AG04449 (cell line): ENCODE measurements at places on chromosomes 4 and X.

DNA sequence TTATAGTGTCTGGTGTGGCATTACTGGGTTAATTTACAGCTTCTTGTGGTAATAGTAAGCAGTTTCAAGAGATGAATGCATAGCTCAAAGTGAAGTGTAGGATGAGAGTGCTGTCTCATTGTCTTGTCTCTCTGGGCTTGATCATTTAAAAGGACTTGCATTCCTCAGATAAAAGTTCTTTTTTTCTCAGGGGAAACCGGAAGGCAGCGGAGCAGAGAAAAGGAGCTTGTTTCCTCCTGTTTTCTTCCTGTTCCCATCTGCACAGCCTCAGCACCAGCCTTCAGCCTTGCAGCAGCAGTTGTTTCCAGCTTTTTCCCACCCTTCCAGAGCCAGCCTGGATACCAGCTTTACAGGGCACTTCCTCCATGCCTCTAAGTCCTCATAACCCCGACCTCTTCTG is 61.4 kb upstream of the LGI2 start:
- DNase-seq = no peak

DNA sequence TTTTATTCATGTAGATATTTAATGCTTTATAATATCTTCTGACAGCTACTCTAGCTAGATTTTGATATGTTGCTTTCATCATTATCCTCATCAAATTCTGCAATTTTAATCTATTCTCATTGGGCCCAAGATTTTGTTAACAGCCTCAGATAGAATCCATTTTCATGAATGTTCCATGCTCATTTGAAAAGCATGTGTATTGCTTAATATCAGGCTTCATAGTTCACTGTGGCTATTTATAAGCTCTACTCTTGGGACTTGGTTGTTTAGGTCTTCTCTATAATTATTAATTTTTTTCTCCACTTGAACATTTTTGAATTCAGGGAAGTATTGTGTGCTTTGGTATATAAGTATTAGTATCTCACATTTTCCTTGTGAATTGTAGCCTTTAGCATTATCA is 41.8 kb downstream of the RAB40A start:
- DNase-seq = no peak

DNA sequence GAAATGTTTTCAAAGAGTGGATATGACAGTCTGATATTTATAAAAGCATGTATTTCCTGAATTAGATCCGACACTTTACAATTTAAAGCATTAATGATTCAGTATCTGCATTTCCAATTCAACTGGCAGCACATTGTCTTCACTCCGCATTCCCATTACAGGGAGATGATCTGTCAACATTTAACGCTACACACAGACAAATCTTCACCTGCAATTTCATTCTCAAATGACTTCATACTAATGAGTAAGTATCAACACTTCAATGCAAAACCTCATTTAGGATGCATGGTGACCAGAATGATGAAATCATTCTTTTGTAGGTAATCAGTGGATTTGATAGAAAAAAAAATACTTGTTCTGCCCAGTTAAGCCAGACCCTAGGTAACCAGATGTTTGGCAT is 749.6 kb downstream of the CENPC start:
- no peak for DNase-seq

GRCh38 chr4:41752081-41752836 is 3.7 kb upstream of the PHOX2B start:
- no peak for DNase-seq

GRCh38 chrX:31423609-31424189 is 351.9 kb upstream of the FTHL17 start:
- no peak for DNase-seq

- DNase-seq = no peak
These were observed 17.1 kb upstream of the BEX4 start for GRCh38 chrX:103197721-103198306.

- DNase-seq = no peak
These were observed 39.7 kb downstream of the TRIM61 start for GRCh38 chr4:164937576-164938270.

DNA sequence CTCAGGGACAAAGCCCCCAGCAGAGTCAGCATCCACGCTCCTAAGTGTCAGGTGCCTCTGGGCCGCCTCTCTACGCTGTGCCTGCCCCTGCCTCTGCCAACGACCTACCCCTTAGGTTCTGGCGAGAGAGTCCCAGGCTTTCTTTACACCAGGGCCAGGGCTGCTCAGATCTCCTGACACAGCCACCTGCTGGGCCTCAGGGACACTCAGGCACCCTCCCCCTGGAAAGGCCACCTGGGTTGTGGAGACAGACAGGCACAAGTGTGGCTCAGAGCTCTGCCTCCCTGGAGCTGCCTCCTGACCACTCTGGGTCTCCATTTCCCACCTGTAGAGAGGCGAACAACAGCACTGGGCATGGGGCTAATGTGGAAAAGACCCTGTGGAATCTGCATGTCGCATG is 90.0 kb upstream of the ADRA2C start:
- DNase-seq = no peak

DNA sequence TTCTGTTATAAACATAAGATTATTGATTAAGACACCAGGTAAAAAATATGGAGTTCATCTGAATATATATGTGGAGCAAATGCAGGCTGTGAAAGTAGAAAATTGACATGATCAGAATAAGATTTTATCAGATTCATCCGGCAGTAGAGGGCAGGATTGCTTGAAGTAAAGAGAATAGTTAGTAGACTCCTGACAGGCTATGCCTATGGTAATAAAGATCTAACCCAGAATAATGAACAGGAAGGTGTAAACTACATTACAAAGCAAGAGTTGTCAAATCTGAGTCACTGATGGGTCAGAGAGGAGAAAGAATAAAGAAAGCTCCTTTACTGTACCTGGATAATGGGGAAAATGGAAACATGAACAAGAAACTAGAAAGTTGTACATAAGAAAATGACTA is 20.8 kb upstream of the TMEM184C start:
- DNase-seq = no peak

- no peak for DNase-seq
These were observed 95.6 kb upstream of the PCDH18 start for GRCh38 chr4:137627739-137628460.

GRCh38 chrX:39472161-39472560 is 625.6 kb downstream of the BCOR start:
- no peak for DNase-seq

DNA sequence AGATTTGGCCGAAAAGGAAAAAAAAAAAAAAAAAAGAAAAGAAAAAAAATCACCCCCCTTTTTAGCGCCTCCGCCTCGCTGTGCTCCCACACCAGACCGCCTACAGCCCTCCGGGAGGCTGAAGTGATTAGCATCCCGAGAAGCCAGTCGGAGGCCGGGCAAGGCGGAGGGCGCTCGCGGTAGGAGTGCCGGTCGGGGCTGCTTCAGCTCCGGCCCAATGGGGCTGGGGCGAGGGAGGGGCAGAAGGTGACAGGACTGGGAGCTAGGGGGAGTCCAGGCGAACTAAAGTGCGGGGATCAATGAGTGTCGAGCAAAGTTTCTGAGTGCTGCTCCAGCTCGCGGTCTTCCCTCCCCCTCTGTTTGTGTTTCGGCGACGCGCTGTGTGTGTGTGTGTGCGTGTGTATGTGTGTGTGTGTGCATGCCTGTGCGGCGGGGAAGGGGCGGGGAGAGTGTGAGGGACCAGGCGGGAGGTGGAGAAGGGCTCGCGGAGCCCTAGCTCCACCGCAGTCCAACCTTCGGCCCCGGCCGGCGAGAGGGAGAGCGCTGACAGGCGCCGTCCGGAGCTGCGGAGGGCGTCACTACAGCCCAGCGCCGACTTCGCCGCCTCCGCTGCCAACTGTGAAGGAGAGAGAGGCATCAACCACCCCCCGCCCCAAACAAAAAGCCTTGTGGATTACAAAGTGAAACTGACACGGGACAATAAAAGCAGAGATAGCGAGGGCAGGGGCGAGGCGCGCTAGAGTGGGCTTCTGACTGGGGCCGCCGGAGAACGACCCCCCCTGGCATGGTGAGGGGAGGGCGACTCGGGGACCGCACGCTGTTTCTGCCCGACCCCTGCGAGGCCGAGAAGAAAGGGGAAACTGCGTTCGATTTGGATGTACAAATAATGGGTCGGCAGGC is at the start of gene FAT4:
Gene FAT4 (plus strand): TSS at position 280 of the 900 bp plus-strand sequence. CDS start 1,457 bp downstream, outside the sequence.
- DNase-seq = peak; percentile 90

DNA sequence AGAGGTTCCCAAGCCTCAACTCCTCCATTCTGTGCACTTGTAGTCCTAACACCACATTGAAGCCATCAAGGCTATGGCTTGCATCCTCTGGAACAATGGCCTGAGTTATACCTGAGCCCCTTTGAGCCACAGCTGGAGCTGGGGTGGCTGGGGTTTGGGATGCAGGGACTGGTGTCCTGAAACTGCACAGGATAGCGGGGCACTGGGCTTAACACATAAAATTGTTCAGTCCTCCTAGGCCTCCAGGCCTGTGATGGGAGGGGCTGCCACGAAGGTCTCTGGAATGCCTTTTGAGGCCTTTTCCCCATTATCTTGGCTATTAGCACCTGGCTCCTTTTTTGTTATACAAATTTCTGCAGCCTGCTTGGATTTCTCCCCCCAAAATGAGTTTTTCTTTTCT is 35.5 kb downstream of the CFAP299 start:
- DNase-seq = no peak

DNA sequence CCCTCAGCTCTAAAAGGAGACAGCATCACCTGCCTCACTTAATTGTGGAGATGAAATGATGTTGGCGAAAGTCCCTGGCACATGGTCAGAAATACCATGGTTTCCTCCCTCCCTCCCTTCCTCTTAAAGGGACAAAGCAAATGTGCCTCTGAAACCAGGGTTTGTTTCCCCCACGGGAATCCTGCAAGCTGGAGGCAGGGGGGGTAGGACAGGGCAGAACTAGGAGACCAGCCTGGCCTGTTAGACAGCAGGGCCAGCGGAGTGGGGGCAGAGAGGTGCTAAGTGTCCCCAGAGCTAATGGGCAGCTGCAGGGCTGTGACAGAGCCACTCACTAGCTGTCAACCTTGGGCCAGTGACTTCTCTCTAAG is 5.7 kb downstream of the RTL5 start:
- DNase-seq = no peak

DNA sequence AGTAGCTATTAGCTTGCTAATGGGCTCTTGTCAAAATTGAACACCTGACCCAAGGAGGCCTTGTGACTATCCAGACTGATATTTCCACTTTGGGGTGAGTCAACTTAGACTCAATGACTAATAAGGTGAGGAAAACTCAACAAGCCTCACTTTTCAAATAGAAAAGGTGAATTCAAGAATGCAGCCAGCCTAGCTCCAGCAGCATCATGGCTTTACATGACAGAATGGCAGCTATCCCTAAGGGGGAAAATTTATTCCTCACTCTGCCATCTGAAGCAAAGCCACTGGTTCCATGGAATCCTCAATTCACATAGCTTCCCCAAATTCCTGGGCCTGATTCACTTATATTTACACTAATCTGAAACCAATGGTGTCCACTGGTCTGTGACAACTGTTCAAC is 29.1 kb upstream of the RAB9B start:
- no peak for DNase-seq

- no peak for DNase-seq
These were observed 19.6 kb downstream of the VBP1 start for GRCh38 chrX:155235891-155236290.

GRCh38 chr4:166734797-166735196 is 499.5 kb downstream of the SPOCK3 start:
- no peak for DNase-seq

- DNase-seq = no peak
These were observed 31.9 kb downstream of the DTHD1 start for GRCh38 chr4:36313301-36313700.

GRCh38 chr4:98786866-98787265 is 128.5 kb upstream of the TSPAN5 start:
- DNase-seq = no peak

GRCh38 chrX:54708404-54708803 is 89.7 kb downstream of the ITIH6 start:
- DNase-seq = no peak

GRCh38 chrX:68365341-68365740 is 68.0 kb downstream of the OPHN1 start:
- no peak for DNase-seq

DNA sequence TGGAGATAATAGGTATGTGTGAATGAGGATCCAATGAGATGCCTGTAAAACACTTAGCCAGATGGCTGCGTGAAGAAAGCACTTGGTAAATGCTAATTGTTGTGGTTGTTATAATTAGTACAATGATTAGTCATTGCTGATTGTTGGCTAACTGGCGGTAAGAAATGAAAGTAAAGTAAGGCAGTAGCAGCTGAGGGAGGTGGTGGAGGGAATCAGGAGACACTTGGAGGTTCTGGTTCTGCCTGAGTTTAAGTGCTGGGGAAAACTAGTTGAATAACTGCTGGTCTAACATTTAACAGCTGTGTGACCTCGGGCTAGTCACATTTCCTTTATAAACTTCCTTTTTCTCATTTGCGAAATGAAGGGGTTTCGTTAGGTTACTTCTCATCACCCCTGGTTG is 30.9 kb downstream of the CD38 start:
- no peak for DNase-seq

- no peak for DNase-seq
These were observed 30.9 kb upstream of the MYOZ2 start for GRCh38 chr4:119104644-119105273.

- no peak for DNase-seq
These were observed 7.9 kb downstream of the BDH2 start for GRCh38 chr4:103091601-103092223.

- no peak for DNase-seq
These were observed 28.2 kb downstream of the SULT1E1 start for GRCh38 chr4:69831646-69832325.

DNA sequence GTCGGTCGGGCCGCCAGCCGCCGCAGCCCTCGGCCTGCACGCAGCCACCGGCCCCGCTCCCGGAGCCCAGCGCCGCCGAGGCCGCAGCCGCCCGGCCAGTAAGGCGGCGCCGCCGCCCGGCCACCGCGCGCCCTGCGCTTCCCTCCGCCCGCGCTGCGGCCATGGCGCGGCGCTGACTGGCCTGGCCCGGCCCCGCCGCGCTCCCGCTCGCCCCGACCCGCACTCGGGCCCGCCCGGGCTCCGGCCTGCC is 213 bp downstream of the NFKB1 start:
- DNase-seq = no peak

DNA sequence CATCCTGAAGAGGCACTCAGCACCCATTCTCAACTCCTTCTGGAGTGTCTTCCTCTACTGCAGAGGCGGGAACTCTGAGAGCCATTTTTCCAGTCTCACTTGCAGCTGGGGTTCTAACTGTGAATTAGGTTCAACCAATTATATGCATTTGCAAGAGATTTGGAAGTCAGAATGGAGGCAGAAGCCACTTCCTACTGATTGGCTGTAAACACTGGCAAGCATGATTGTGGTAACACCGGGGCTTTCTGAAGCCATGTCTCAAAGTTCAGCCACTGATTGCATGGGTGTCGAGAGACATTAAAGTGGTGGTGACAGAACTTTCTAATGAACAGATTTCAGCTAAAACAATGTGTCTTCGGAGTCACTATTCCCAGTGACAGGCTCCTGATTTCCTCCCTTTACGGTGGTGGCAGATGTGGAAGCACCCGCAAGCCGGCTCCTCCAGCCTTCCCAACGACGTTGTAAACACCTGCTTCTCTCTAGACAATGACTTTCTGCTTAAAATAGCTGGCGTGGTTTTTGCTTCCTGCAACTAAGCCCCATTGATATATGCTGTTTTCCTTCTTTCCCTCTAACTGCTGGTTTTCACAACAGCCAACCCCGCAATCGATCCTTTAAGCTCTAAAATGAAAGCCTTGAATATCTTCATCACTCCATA is 92.0 kb downstream of the IRF2 start:
- no peak for DNase-seq
